Fibroblast of pulmonary artery (primary cell): ENCODE measurements at places on chromosomes 7 and 10.

- DNase-seq: no peak
Observed at GRCh38 chr7:156895024-156895780, 2.2 kb upstream of the LMBR1 start.

DNA sequence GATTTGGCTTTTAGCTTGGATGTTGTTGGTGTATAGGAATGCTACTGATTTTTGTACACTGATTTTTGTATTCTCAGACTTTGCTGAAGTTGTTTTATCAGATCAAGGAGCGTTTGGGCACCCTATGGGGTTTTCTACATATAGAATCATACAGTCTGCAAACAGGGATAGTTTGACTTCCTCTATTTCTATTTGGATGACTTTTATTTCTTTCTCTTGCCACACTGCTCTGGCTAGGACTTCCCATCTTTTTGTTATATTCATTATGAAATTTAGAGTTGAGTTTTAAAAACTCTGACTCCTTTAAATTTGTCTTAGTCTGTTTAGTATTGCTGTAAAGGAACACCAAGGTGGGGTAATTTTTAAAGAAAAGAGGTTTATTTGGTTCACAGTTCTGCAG, 4.7 kb downstream of the ZNF786 start:
- no peak for DNase-seq

DNA sequence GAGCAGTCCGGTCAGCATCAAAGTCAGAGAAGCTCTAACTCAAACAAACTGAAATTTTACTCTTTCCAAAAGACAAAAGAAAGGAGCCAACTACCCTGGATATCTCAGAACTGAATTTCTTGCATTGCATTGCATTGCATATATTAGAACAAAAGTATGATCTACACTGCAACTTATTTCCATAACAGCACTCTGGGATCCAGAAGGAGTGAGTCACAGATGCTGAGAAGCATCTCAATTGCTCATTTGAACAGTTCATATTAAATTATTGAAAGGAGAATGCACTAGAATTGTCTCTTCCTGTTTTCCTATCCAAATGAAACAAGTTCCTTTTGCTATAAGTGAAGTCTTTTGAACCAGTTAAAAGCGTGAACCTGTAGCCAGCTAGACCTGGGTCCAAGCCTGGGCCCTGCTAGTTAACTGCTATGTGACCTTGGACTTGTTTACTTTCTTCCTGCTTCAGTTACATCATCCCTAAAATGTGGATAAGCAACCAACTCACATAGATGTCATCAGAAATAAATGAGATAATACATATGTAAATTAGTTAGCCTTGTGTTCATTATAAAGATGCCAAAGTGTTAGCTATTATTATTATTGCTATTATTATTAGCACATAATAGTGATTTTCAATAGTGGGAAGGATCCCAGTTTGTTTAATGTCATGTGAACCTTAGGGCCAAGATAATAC, 184.1 kb downstream of the CREB5 start:
- DNase-seq: peak; percentile 31

- DNase-seq: peak; percentile 71
Observed at GRCh38 chr10:69086001-69086509, 1.8 kb upstream of the SRGN start.

DNA sequence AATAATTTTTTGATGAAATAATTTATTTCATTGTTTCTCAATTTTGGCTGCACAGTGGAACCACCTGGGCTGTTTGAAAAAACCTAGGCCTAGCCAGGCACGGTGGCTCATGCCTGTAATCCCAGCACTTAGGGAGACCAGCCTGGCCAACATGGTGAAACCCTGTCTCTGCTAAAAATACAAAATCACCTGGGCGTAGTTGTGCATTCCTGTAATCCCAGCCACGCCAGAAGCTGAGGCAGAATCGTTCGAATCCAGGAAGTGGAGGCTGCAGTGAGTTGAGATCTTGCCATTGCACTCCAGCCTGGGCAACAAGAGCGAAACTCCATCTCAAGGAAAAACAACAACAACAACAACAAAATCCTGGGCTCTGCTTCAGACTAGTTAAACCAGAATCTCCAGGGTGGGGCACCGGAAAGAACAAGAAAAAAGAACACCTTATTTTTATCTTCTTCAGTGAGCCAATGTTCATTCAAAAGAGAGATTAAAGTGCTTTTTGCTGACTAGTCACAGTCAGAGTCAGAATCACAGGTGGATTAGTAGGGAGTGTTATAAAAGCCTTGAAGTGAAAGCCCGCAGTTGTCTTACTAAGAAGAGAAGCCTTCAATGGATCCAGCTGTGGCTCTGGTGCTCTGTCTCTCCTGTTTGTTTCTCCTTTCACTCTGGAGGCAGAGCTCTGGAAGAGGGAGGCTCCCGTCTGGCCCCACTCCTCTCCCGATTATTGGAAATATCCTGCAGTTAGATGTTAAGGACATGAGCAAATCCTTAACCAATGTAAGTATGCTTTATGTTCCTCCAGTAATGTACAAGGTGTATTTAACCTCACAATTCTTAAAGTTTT, at the start of gene CYP2C18:
CYP2C18 (plus strand) TSS at position 516 of the 841 bp plus-strand sequence; CDS start at position 607, 91 bp downstream.
- DNase-seq: no peak

GRCh38 chr7:142788303-142789289, 17.8 kb downstream of the PRSS2 start:
- DNase-seq: no peak

DNA sequence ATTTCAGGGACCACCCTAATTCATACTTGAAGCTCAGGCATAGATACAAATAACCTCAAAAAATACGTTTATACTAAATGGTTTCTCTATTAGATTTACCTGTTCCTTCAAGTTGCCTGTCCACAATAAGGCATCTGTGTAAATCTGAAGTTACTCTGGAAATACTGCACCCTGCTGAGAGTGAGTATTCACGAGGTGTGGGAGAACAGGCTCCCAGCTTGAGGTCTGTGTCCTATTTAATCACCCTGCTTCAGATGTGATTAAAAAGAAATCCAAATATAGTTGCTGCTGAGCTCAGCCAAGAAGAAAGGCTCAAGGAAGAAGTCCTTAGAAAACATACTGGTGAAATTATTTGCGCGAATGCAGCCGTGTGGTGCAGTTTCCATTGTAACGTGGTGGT, 136.8 kb downstream of the KLF6 start:
- DNase-seq: no peak

DNA sequence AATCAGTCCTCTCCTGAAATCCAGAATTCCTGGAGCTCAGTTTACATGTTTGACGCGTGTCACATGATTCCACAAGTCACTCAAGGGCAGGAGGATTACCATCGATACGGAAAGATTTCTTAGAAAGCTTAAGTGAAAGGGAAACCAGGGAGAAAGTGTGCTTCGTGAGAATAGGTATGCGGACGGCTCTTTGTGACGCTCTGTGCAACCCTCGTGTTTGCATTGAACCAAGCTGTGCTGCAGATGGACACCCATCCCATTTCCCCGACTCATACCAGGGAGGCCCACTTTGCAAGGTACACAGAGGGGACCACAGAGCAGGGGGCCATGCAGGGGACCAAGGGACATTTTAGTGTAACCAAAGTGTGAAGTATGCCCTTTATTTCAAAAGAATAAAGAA, 43.2 kb downstream of the IKZF1 start:
- no peak for DNase-seq

- no peak for DNase-seq
Observed at GRCh38 chr10:55214608-55215007, 413.6 kb upstream of the PCDH15 start.

DNA sequence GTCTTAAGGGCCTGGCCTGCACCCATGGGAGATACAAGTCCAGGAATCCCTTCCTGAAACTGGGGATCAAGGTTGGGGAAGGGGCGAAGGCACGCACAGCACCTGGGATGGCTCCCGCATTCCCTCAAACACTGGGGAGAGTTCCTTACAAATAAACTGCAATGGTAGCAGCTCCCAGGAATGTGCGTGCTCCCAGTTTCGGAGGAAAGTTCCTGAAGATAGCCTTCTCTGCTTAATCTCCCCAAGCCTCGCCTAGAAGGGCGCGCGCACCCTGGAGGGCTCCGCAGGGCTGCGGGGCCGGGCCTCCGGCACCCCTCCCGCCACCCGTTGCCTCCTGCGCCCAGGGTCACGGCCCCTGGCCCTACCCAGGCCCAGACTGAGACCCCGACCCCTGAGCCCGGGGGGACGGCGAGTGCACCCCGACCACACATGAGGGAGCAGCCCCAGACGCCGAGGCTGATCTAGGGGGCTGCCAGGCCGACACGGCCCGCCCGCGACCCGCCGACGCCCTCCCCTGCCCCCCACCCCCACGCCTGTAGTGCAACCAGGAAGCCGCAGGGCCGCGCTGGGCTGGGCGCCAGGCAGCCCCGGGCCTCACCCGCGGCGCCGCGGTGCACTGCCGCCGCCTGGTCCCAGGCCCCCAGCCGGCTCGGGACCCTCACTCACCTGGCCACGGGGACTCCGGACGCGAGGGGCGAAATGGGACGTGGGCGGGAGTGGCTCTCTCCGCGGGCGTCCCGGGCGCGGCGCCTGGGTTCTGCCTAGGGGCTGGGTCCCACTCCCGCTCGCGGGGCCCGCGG, 460 bp downstream of the ANXA11 start:
- no peak for DNase-seq

- DNase-seq: no peak
Observed at GRCh38 chr10:6067457-6067856, 5.3 kb upstream of the IL2RA start.

- peak; percentile 56 for DNase-seq
Observed at GRCh38 chr10:5811387-5811821, 1.8 kb downstream of the GDI2 start.

DNA sequence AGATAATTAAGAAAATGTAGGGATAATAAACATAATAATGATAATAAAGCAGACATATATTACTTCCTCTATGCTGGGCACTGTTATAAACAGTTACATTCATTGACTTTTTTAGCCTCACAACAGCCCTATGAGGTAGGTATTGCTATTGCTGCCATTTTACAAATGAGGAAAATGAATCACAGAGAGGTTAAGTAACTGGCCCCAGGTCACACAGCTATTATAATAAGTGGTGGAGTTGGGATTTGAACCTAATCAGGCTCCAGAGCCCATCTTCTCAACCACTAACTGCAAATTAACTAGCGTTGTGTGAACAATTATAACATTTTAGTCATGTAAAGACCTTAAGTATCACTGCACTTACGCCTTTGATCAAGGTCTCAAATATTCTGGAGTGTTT, 62.5 kb upstream of the PIK3CG start:
- DNase-seq: no peak

GRCh38 chr7:29239638-29240037, 45.1 kb downstream of the CHN2 start:
- DNase-seq: no peak

GRCh38 chr7:117051808-117052207, 98.5 kb downstream of the ST7 start:
- DNase-seq: no peak

- DNase-seq: no peak
Observed at GRCh38 chr10:4199196-4199595, 414.2 kb upstream of the KLF6 start.

DNA sequence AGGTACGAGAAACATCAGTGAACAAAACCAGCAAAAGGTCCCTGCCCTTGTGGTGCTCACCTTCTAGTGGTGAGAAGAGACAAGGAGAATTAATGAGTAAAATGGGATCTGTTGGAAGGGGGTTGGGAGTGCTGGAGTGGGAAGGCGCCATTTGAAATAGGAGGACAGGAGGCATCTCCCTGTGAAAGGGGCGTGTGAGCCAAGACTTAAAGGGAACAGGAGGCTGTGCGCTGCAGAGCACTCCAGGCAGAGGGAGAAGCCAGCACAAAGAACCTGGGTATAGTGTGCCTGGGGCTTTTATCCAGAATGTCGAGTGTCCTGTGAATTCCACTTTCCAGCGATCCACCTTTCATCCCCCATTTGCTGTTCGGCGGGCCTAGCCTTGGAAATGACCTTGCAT, 497.9 kb upstream of the GALNT17 start:
- DNase-seq: no peak

DNA sequence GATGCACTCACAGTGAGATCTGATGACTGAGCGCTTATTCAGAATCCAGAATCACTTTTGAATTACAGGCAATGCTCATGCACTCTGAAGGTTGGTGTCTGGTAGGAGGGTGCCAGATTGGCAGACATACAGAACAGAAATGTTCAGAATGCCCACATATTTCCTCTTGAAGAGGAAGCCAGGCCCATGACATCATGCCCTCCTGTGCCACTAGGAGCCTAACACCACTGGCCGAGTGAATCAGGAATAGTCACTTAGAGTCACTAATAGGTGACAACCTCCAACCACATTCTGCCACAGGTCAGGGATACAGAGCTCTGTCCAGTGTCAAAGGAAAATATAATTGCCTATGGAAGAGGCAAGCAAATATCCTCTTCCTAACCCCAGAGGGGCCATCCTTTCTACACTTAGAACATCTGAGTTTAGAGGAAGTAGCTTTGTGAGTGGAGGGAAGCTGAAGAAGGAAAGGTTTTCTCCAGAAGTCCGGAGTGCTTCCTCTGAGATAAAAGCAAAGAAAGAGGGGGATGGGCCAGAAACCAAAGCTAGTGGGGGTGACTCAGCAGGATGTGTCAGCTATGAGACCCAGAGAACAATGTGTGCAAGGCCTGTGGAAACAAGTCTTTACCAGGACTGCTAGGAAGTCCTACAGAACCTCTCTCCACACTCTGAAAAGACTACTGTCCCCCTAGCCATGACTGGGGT, 838.8 kb downstream of the GRID1 start:
- peak; percentile 16 for DNase-seq

DNA sequence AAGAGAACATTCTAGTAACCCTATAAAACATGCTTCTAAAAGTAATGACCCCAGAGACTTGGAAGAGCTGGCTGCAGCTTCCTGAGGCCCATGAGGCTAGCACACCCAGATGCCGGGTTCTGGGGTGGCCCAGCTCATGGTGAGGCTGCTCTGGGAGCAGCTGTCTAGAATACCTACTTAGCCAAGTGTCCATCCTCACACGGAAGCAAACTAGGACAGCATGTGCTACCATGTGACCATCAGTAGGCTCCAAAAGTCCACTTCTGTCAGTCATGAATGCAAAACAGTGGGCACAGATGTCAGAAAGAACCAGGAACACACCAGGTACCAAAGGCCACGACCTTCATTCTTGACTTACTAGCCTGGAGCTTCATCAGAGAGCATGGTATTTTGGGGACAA, 32.4 kb downstream of the CTBP2 start:
- no peak for DNase-seq

DNA sequence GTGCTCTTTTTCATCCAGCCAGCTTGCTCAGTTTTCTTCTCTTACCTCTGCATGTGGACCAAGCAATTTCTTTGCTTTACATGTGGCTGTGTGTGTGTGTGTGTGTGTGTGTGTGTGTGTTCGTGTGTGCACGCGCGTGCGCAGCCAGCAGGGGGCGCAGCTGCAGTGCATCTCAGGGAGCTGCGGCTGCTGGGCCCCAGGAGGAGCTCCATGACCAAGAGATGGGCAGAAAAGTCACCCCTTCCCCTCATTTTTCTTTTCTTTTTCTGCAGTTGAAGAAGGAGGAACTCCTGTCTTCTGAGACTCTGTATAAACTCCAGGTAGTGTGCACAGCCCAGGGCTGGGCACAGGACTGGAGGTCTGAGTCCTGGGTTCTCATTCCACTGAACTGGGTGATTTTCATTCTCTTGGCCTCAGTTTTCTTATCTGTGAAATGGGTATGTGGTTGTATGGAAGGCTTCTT, 41.8 kb downstream of the BLNK start:
- DNase-seq: peak; percentile 73

GRCh38 chr7:85102813-85103350, 84.0 kb downstream of the SEMA3D start:
- DNase-seq: peak; percentile 43
